ENCODE measurements at places on chromosomes 16 and 17.

- DNase-seq = no peak
Measured at GRCh38 chr17:16419074-16419928, 3.9 kb downstream of the TRPV2 start.

GRCh38 chr16:88941913-88942909 lies 34.8 kb downstream of the CBFA2T3 start:
- DNase-seq = no peak

- DNase-seq = no peak
Measured at GRCh38 chr16:56246051-56246817, 54.9 kb downstream of the GNAO1 start.

DNA sequence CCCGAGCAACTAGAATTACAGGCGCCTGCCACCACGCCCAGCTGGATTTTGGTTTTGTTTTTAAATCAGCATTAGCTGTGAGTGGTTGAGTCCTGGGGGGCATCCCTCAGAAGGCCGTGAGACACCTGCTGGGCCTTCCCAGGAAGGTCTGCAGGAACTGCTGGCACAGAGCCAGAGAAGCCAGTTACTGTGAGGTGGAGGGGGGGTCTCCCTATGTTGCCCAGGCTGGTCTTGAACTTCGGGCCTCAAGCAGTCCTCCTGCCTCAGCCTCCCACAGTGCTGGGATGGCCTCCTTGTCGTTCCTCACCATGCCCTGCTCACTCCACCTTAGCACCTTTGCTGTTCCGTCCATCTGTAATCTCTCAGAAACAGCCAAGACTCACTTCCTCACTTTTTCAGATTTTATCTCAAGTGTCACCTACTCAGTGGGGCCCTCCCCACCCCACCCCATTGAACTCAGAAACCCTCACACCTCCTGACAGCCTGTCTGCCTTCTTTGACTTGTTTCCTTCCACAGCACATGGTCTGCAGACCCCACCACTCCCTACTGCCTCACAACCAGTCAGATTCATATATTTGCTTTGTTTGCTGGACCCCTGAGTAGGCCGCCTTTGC lies 62.3 kb downstream of the WSB1 start:
- no peak for DNase-seq

GRCh38 chr17:3647769-3648555 lies 11.4 kb downstream of the CTNS start:
- no peak for DNase-seq

DNA sequence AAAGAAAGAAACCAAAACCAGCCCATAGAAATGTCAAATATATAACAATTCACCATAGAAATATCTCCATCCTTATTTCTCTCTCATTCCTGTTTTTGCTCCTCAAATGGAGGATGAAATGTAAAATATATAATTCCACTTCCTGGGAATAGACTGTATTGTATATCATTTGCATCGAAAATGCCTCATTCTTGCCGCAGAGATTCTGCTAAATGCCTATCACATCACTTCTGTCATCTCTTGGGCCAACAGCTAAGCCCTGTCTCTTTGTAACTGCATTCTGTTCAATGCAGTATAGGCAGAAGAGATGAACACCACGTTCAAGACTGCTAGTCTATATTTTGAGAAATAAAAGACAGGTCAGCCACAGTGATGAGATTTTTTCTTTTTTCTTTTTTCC lies 956.3 kb upstream of the SOX9 start:
- no peak for DNase-seq

DNA sequence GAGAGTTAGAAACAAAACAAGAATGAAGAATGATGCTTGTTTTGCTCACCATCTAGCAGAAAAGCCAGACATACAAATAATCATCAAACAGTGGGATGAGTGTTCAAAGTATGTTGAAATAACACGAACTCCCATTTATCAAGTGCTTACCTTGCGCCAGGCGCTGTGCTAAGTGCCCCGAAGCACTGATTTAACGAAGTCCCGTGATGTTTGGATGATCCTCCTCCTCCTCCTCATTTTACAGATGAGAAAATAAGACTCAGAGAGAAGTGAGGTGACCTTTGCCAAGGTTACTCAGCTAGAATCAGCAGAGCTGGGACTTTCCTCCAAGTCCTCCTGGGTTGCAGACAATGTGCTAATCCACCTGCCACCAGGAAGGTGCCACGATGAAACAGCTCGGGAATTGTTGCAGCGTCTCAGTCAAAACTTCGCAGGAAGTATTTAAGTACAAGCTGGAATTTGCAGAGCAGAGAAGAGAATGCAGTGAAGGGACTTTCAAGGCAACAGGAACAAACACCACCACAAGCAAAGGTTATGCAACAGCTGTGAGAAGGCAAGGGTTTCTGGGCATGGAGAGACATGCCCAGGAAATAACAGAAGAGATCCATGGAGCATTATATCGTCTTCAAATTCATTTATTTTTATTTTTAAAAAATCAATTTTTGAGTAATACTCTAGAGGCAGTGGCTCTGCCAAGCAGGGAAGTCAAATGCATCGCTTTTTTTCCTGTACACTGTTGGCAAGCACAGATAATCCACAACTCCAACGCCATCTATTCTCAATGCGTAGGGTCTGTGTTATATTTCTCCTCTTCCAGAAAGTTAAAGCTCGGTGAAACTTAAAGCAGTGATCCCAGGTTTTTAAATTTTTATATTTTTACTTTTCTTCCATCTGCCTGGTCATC lies 11.1 kb downstream of the PRCD start:
- no peak for DNase-seq

DNA sequence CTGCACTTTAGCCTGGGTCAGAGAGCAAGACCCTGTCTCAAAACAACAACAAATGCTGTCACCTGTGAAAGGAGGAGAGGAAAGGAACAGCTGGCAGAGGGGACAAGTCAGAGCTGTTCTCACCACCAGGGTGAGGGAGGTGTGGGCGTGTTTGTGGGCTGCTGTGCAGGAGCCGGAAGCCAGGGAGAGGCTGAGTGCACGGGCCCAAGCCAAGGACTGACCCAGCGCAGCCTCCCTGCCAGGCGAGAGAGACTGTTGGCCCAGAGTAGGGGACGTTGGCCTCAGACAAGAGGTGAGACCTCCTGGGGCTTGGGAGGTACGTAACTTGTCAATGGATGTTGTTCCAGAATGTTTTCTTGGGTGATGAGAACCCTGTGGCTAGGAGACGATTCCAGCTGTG lies 10.7 kb downstream of the SPNS2 start:
- DNase-seq = no peak

DNA sequence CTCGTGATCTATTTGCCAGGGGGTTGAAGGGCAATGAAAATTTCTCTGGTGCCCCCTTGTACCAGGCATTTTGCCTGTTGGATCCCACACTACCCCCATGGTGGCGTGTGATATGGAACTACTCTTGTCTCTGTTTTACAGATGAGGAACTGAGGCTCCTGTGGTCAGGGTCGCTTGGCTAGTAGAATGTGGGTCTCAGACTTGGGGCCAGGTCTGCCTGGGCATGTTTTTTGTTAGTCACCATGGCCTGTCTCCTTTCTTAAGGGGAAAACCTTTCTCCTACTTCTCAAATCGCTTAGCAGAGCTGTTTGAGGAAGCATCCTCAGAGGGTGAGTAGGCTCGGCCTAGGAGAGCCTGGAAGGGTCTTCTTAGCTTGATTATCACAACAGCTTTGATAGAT lies 51.2 kb downstream of the CLEC16A start:
- no peak for DNase-seq

- no peak for DNase-seq
Measured at GRCh38 chr16:2058872-2059271, 11.1 kb downstream of the TSC2 start.

DNA sequence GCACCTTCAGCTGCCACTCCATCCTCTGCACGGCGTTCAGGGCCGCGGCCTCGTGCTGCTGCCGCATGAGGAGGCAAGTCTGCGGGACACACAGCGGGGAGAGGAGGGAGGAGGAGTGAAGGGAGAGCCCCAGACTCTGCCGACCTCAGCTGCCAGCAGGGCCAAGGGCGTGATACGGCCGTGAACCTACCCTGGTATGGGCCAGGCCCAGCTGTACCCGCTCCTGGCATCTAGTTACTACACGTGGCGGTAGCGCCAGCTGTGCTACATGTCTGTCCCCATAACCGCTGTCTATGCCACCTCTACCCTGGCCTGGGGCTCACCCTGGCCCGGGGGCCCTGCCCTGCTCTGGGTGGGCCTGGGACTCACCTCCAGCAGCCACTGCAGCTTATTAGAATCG lies 51.1 kb downstream of the ZNF778 start:
- DNase-seq = no peak

- DNase-seq = no peak
Measured at GRCh38 chr17:14748036-14748710, 447.3 kb downstream of the HS3ST3B1 start.

- no peak for DNase-seq
Measured at GRCh38 chr17:62067165-62068145, 2.4 kb upstream of the MED13 start.

GRCh38 chr17:73850426-73850825 lies 206.2 kb upstream of the SDK2 start:
- DNase-seq = no peak

- peak; percentile 36 for DNase-seq
Measured at GRCh38 chr17:76681222-76682137, 29.3 kb downstream of the MXRA7 start.

GRCh38 chr16:11340710-11341109 lies 4.5 kb upstream of the RMI2 start:
- DNase-seq = no peak

- DNase-seq = no peak
Measured at GRCh38 chr16:25095636-25096035, 15.9 kb upstream of the LCMT1 start.

DNA sequence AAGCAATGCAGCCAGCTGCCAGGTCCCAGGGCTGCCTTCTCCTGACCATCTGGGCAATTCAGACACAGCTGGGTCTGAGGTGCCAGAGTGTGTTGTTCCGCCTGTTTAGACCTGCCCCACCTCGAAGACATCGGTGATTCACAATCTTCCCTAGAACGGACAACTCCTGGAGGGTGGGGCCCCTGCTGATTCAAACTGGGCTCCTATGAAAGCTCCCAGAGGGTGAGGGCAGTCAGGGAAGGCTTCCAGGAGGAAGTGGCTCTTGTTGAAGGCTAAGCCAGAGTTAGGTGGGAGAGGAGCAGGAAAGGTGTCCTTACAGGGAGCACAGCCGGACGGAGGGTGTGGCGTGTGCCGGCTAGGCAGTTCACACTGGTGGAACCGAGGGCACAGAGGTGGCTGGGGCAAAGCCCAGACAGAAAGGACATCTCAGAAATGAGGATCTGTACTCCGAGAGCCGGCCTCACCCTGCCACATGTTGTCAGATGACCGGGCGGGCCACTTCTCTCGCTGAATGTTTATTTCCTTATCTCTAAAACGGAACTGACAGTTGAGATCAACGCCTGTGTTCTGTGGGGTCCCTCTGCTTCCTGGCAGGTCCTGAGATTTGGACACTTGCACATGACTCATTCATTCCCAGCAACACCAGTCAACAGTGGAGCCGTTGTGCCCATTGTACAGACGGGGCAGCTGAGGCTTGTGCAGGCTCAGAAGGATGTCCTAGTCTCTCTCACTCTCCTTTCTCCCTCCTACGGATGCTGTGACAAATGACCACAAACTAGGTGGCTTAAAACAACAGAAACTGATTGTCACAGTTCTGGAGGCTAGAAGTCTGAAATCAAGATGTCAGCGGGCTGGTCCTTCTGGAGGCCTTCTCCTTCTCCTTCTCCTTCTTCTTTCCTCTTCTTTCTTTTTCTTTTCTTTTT lies 26.9 kb upstream of the LITAF start:
- no peak for DNase-seq

DNA sequence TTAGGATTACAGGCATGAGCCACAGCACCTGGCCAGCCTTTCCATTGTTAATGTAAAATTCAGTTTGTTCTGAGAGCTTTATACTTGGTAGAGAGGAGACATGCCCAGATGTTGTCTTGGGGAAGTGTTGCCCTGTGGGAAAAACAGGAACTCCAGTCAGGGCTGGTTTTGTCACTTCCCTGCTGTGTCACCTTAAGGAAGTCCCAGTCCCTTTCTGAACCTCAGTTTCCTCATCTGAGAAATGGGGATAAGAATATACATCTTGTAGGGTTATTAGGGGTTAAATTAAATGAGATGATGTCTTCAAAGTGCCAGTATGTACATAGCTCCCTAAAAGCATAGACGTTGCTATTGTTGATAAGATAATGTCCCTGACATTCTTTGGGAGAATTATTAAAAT lies 25.3 kb downstream of the CLEC16A start:
- no peak for DNase-seq

GRCh38 chr16:17471719-17472461 lies 1.1 kb upstream of the XYLT1 start:
- no peak for DNase-seq

GRCh38 chr17:3889325-3890012 lies 3.4 kb downstream of the CAMKK1 start:
- DNase-seq = no peak

GRCh38 chr17:18353541-18353940 lies 9.8 kb downstream of the SHMT1 start:
- no peak for DNase-seq

DNA sequence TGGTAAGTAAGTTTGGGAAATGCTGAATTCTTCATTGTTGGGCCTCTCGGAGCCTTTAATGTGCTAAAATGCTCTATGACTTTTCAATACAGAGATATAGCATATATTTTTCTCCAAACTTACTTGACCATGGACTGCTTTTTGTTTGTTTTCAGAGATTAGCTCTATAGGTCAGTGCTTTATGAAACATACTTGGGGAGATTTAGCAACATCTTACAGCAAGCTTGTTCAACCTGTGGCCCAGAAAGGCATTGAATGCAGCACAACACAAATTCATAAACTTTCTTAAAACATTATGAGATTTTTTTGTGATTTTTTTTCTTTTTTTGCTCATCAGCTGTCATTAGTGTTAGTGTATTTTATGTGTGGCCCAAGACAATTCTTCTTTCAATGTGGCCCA lies 1.0 kb upstream of the KRTAP3-1 start:
- no peak for DNase-seq

DNA sequence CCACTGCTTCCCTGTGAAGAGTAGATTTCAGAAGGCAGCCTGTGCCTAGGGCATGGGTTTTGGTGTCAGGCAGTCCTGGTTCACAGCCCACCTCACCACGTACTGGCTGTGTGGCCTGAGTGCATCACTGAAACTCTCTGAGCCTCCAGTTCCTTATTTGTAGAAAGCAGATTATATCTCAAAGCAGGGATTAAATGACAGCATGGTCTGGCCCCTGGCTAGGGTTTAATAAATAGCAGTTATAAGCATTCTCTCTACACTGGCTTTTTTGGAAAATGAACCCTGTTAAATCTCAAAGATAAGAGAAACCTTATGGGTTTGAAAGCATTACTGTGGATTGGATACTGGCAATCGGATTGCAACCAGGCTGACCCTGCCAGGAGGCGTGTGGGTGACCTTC lies 2.9 kb upstream of the MT1M start:
- no peak for DNase-seq
